ENCODE measurements at places on chromosomes 7 and 10. TPM values are rescaled to one million over a fixed set of nuclear protein-coding genes. Genes with fewer than 3 reads are reported as not detected.

- DNase-seq = no peak
These were observed 12.7 kb downstream of the IKZF1 start for GRCh38 chr7:50317221-50317678.

ECHDC3 gene
- total RNA-seq = 3.2 TPM

INSYN2A gene
- total RNA-seq = 3.3 TPM

DNA sequence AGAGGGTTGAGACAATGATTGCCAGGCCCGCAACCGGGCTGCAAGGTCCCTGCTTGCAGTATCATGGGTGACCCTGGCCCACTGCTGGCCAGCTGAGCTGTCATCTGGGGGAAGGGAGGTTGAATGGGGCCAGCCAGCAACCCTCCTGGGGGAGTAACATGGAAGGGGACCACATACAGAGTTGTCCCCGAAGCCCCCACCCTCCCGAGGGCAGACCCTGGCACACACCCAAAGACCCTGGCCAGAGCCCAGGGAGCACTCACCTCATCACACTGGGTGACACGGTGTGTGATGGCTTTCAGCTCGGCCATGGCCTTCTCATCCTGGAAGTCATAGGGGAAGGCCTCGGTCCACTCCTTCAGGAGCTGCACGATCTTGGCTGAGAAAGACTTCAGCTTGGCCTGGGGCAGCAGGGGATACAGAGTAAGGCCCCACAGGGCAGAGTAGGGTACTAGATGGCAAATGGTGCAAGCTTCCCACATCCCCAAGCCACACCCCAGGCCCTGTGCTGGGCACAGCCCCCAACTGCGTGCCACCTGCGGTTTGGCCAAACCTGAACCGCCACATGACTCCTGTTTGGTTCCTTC is 63.4 kb downstream of the CSGALNACT2 start:
- DNase-seq = no peak

WNT8B gene
- not detected for total RNA-seq

- no peak for DNase-seq
These were observed 66.4 kb downstream of the CDC123 start for GRCh38 chr10:12262278-12262981.

DNA sequence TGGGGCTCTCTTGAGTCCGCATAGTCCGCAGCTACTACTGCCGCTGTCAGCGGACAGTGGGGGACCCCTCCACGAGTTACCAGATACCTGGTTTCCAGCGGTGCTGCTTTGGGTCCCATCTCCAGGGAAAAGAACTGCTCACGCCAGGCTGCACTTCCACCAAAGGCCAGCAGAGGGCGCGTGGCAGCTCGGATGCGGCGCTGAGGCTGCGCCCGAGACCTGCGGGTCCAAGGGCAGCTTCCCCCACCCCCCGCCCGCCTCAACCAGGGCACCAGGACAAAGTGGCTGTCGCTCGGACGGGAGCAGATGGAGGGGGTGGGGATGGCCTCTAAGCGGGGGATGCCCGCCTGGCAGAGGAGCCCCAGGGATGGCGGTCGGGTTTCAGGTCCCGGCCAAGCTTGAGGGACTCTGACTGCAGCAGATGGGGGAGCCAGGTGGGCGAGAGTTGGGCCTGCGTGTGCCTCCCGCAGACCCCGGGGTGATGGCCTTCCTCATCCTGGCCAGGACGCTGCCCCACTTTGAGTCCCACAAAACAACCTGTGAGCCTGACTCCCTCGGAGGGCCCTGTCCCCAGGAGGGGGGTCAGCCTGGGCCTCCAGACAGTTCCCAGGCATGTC is 23.8 kb upstream of the ZNF735 start:
- no peak for DNase-seq

UNCX gene
- not detected for total RNA-seq

TMEM139 gene
- total RNA-seq = not detected

DNA sequence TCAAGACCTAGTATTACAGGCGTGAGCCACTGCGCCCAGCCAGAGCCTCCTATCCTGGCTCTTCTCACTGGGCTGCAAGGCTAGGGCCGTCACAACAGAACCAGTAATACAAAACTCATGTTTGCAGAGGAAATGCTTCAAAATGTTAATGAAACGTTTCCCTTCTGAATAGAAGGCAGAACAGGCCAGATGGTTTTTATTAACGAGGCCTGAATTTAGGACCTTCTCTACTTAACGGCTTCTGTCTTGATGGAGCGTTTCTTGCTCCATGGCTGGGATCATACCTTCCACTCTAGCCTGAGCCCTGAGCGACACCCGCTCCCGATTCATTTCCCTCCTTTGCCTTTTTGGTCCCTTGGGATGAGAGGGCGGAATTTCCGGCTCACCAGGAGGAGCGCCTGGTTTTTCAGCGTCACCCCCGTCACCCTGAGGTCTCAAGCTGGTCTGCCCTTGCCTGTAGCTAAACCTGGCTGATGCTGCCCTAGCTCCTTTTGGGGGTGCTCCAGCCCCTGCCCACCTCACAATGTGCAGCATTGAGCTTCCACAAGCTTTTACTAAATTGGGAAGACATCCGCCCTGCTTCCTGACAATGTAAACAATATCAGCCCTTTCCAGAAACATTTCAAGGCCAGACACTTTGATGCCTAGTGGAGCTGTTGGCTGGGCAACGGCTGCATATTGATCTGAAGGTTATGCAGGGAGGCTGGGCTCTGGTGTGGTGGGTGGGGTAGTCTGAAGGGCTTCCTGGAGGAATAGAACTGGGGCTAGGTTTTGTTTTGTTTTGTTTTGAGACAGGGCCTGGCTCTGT is 5.2 kb downstream of the CLIP2 start:
- DNase-seq = no peak

DNA sequence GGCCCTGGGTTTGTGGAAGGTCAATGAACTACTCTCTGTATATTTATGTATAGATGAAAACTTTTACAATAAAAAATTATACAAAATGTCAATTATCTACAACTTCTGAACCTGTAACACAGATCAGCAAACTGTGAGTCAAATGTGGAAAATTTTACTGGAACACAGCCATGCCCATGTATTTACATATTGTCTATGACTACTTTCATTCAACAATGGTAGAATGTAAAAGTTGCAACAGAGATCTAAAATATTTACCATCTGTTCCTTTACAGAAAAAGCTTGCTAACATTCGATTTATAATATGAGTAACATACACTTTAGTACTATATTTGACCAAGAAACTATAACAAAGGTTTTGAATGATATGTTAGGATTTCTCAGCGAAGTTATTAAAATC is 481.6 kb downstream of the PARD3 start:
- DNase-seq = no peak

DNAJC30 gene
- total RNA-seq = 3.9 TPM

LRMDA gene
- not detected for total RNA-seq

DNA sequence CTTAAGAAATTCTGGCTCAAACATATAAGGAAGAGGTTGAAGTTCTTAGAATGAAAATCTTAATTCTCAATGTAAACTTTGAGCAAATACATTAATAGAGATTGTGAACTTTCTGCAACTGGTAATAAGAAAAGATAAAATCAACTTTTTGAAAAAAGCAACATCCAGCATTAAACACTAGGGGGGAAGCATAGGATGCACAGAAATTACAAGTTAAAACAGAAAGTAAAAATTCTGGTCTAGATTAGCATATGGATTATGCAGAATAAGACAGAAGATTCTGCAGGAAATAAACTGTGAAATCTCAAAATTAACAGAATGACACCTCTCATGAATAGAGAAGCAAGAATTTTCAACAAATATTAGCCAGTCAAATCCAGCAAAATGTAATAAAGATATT is 38.0 kb upstream of the CAV2 start:
- no peak for DNase-seq

- DNase-seq = no peak
These were observed 625.5 kb upstream of the GALNT17 start for GRCh38 chr7:70506434-70506833.

DNA sequence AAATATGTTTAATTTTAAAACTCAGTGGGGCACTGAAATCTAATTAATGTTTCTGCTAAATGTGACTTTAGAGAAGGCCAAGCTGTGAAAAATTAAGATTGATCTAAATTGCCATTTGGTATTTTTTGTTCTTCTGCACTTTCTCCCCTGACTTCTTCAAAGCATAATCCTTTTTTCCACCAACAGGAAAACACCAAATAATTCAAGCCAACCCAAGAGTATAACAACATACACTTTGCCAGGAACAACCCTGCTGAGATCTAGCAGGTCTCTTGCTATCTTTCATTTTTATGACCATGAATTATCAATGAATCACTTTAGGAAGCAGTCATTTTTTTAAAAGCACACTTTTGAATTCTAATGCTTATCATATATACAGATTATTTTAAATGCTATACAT is 100.1 kb downstream of the USP6NL start:
- no peak for DNase-seq

DNA sequence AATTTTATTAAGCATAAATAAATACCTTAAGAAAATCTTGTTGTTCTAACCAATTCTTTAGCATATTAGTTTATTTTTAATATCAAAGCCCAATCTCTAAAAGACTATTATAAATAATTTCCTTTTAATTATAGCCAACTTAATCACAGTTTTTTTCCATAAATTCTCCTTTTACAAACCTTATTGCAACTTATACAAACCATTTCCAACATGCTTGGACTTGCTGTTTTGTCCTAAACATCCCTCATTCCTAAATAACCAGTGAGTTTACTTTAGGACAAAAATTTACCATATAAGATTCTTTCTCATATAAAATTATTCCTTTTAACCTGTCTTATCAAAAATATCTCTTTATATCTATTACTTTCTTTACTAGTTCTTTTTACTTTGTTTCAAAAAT is 25.2 kb upstream of the LSM8 start:
- DNase-seq = peak; percentile 31

WEE2 gene
- total RNA-seq = not detected

- no peak for DNase-seq
These were observed 216.4 kb downstream of the CXCL12 start for GRCh38 chr10:44168478-44168877.

- no peak for DNase-seq
These were observed 713 bp downstream of the CLDN4 start for GRCh38 chr7:73831584-73831833.

DNA sequence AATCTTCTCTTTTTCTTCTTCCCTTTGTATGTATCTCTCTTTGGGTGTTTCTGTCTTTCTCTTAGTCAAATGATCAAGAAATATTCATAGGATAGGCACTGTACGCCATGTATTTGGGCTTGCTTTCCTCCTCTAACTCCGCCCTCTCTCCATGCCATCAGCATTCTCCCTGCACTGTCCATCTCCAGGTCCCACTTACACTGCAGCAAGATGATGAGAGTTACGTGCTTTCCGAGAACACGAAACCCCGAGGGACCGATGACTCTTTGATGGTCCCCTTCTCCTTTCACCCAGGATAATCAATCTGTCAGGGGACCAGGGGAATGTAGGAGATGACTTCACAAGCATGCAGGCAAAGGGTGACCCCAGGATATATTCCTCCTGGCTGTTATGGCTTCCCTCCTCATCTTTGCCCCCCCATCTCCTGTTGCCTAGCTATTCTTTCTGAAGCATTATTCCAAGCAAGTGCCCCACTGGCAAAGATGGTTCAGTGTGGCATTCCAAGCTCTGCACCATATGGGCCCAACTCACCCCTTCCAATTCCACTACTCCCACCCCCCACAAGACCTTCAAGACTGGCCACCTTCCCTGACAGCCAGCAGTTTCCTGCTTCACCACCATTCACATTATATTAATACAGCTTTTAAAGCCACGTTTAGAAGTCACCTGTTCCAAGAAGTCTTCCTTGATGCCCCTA is 40.0 kb downstream of the HIF1AN start:
- DNase-seq = no peak

- DNase-seq = peak; percentile 90
These were observed 93.9 kb downstream of the ATXN7L1 start for GRCh38 chr7:105782391-105783042.

DNA sequence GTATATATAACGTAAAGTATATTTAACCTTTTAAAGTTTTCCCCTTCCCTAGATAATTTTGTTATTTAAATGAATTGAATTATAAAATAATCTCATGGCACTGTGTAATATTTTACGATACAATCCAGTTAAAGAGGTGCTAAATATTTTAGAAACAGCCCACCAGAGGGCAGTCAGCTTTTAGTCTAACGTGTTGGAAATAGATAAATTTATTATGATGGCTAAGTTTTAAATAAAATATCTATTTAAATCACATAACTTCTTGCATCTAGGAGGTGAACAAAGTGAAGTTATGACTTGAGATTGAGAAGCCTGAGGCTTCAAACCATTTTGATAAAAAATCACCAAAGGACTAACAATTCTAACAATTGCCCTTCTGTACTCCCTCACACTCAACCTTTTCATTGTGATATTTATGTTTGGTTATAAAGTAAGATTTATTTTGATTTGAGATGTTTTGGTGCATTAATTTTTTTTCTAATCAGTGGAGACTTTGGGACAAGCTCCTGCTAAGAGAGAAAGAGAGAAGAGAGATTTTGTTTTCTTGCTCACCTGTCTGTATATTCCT is 171.5 kb upstream of the SP4 start:
- DNase-seq = peak; percentile 39

SLC18A3 gene
- total RNA-seq = not detected

DNA sequence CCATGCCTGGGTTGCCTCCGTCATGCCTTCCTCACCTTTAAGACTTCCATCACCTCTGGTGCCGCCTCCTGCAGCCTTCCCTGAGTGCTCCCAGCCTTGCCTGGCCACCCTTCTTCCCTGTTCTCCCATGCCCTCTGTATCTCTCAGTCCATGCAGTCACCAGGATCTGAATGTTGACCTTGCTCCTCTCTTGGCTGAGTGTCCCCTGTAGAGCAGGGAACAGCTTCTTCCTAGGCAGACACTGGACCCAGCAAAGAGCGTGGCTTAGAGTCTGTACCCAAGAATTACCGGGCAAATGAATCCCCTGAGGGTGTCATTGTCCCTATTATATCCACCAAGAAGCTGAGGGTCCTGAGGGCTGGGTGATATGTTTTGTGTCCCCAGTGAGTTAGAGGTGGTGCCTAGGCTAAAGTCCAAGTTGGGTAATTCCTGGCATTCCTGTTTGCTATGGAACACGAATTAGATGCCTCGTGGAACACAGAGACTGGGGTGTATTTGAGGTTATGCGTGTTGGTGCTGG is 505.6 kb downstream of the RPS24 start:
- no peak for DNase-seq

DNA sequence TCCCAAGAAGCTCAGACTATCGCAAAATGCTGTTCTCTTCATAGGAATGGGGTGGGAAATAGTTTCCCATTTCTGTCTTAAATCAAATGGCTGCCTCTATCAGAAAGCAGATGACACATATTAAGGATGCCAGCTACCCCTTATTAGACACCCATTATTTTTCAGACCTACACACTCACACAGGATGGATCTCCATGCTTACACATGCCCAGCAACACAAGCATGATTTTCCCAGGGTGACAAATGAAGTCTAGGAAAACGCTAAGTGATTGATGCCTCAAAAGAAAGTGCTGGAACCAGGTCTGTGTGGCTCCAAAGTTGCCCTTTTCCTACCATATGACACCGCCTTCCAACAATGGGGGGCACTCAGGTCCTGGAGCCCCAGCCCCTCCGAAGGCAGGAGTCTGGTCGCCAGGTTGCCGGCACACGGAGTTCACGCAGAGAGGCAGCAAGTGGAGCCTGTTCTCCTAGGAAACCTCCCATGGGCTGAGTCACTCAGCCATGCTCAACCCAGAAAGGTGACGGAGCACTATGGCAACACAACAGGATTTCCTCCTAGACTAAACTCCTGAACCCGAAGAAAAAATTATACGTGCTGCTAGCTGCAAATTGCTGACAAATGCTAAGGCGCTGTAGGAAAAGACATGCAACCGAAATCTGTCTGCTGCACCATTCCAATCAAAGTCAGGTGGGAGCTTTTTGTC is 19.8 kb downstream of the VOPP1 start:
- DNase-seq = peak; percentile 68

- DNase-seq = peak; percentile 69
These were observed 116.0 kb downstream of the NPTX2 start for GRCh38 chr7:98733036-98733435.

GRCh38 chr7:99955247-99955646 is 20.6 kb downstream of the AZGP1 start:
- no peak for DNase-seq

CPED1 gene
- 71.4 TPM for total RNA-seq
